Large intestine (tissue), 12 donors: ENCODE measurements at places on chromosomes 11 and 22.
A peak's percentile ranks its signal among the peaks of the same experiment; 100 is the strongest.

- no peak for DNase-seq
Measured at GRCh38 chr22:23789121-23789520, 2.4 kb downstream of the SMARCB1 start.

DNA sequence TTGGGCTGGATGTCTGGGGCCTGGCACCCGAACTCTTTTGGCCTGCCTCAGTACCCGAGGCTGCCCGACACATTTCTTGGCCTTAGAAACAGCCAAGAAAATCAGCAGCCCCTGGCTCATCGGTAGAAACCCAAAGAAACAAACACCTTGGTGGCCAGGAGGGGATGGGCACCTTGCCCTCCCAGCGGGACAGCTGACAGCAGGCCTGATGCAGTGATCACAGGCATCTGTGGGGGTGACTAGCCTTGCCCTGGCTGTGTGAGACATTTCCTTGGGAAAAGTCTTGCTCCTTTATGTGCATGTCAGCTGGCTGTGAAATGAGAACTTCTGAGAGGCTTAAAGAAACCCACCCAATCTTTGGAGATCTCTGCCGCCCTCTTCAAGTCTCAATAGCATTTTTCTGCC is 60.9 kb downstream of the SMIM38 start:
- no peak for DNase-seq

GRCh38 chr11:112797648-112798293 is 163.4 kb upstream of the NCAM1 start:
- no peak for DNase-seq

- no peak for DNase-seq
Measured at GRCh38 chr11:33258631-33259205, 1.5 kb downstream of the HIPK3 start.

GRCh38 chr11:2269601-2270321 is 627 bp downstream of the ASCL2 start:
- peak; percentile 87 for DNase-seq

DNA sequence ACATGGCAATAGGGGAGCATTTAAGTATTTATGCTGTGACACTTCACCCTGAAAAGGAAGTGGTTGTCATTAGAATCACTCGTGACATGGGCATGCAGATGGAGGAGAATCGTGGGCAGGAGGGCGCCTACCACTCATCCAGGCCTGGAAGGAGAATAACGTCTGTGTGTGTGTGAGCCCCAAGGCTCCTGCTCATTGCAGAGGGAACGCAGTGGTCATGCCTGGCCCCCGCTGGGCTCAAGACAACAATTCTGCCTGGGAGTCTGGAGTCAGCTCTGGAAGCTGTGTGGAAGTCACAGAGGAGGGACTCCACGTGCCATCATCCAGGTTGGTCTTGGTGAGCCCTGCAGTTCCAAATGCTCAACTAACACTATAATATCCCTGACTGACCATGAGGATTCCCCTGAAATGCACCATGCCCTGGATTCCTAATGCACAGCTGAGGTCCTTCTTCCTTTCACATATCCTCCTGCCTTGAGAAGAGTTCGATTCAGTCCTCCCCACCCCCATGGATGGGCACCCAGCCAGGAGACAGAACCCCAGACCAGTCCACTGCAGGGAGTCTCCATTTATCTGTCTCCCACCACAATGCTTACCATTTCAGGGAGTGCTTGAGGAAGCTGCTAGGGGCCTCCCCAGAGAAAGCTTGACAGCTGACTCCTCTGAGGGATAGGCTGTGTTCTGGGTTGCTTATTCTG is 446.9 kb upstream of the B3GAT1 start:
- no peak for DNase-seq

DNA sequence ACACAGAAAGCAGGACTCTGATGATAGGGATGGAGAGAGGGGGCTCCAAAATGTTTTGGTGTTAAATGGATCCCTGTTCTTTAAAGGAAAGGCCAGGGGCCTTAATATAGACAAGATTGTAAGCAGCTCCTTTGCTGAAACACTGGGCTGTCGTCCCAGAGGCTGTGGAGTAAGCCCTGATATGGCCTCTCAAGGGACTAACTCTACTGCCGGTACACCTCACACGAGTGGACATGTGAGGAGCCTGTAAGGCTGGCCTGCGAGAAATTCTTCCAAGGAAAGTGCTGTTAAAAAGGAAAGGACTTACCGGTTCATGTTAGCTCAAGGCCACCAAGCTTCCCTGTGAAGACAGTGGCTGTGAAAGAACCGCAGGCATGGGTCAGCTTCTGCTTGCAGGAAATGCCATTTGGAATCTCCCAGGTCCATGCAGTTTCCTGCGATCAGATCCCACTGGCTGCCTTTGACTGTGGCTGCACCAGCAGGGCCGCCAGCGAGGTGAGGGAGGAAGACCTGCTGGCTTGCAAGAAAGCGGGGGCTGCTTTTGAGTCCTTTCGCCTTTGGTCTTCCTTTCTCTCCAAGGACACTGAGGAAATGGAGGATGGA is 106.6 kb downstream of the PRR5L start:
- DNase-seq: no peak

DNA sequence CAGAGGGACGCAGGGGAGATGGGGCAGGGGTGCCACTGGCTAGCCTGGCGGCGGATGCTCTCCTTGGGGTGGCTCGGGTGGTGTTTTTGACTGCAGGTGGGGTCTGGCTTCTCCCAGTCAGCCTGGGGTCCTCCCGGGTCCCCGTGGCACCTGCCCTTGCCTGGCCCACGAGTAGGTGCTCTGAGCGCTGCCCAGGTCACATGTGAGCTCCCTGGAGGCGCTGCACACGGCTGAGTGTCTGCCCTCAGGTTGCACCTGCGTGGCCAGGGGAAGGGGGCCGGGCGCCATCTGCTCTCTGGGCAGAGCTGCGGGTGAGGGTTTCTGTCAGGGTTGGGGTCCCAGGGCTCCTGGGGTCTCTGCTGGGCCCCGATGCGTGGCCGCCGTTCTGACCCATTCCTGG is 5.2 kb downstream of the TSPAN4 start:
- DNase-seq: no peak

GRCh38 chr22:35653824-35654223 is 5.6 kb downstream of the APOL6 start:
- DNase-seq: no peak

DNA sequence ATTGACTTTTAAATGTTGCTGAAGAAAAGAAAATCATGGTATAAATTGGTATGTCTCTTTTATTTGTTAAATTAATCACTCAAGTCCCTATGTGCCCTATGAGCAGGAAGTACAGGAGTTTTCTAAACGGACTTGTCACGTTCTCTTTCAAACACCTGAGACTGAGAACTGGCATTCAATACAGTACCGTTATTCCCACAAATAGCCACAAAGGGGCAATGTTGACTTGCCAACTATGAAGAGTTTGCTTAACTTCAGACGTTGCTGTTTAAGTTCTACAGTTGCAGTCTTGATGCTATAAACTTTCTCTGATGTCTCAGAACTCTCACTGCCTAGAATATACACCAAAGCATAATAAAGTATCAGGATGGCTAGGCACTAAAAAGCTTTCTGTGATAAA is 7.6 kb downstream of the OR56A1 start:
- peak; percentile 25 for DNase-seq
